ENCODE measurements at places on chromosomes 2 and 18.
A peak's percentile ranks its signal among the peaks of the same experiment; 100 is the strongest.

- H3K27ac ChIP-seq: no peak overlapping the region
- no peaks in the 10 kb centered on the region for H3K27me3 ChIP-seq
- H3K4me1 ChIP-seq: no peaks in the 10 kb centered on the region
- no peaks in the 10 kb centered on the region for H3K36me3 ChIP-seq
- H3K4me3 ChIP-seq: no peak overlapping the region
Measured at GRCh38 chr18:51852681-51853080, 487.3 kb upstream of the DCC start.

DNA sequence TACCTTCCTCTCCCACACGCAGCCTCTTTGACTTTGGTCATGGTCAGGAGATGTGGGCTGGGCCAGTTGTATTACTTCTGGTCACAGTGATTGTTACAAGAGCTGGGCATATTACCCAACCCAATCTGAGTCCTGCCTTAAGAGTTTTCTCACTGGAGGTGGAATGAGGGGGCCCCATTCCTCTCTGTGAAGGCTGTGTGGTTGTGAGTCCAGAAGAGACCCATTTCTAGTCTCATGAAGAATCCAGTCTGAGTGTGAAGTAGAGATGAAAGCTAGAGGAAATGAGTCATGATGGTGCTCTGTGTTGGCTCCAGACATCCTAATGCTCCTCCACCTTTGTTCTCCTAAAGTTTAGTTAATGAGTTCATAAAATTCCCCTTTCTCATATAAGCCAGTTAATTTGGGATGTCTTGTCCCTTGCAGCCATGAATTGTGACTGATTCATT, 50.8 kb upstream of the RASGRP3 start:
- no peak overlapping the region for H3K4me3 ChIP-seq
- peaks cover under 1% of the 10 kb centered on the region for H3K27me3 ChIP-seq
- no peak overlapping the region for H3K27ac ChIP-seq
- H3K4me1 ChIP-seq: no peaks in the 10 kb centered on the region

DNA sequence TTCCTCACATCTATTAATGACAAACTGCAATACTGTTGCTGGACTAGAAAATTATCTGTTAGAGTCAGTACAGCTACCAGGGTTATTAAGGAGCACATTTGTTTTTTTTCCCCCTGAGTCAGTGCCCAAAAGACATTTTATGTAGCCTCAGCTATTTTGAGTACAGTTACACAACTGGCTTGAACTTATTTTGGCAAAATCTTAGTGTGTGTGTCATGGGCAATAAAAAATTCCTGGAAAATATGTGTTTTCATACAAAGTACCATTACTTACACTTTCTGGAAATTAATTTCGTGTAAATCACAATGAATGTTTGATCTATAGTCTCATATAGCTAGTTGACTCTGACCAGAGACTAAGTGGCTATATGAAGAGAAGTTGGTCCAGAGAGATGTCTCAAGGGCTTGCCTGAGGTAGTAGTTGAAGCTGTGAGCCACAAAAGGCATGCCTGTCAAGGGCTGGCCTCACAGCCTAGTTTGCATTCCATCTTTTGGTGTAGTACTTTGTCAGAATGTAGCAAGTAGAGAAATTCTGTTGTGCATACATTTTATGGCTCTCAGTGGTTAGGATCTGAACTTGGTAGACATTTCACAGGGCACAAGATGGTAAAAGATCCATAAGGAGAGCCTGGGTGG, 283.4 kb downstream of the MTX2 start:
- no peak overlapping the region for H3K4me3 ChIP-seq
- no peak for DNase-seq
- no peaks in the 10 kb centered on the region for H3K36me3 ChIP-seq
- H3K4me1 ChIP-seq: peaks cover 14% of the 10 kb centered on the region
- no peak overlapping the region for H3K27ac ChIP-seq

- DNase-seq: no peak
- no peak overlapping the region for H3K27ac ChIP-seq
- H3K36me3 ChIP-seq: peaks cover 2% of the 10 kb centered on the region
- no peaks in the 10 kb centered on the region for H3K27me3 ChIP-seq
- H3K4me3 ChIP-seq: no peak overlapping the region
Measured at GRCh38 chr2:136178941-136179601, 61.1 kb upstream of the CXCR4 start.

DNA sequence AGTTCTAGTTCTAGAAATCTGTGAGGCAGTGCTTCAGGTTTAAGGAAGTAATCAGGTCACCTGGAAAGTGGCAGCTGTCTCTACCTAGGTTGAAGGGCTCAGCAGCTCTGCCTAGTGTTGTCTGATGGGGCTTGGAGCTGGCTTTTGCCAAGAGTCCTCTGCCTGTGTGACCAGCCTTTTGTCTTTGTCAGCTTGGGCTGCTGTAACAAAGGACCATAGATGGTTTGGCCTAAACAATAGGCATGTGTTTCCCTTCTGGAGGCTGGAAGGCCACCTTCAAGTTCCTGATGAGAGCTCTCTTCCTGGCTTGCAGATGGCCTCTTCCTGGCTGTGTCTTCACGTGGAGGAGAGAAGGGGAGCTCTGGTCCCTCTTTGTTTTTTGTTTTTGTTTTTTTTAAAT, 13.3 kb downstream of the UBE2F start:
- H3K27ac ChIP-seq: peak overlapping the region; percentile 77
- H3K4me3 ChIP-seq: no peak overlapping the region
- no peak for DNase-seq

GRCh38 chr2:213544940-213545339, 260.7 kb downstream of the SPAG16 start:
- no peak overlapping the region for H3K27ac ChIP-seq
- no peak for DNase-seq
- H3K4me3 ChIP-seq: no peak overlapping the region
- H3K27me3 ChIP-seq: no peaks in the 10 kb centered on the region

DNA sequence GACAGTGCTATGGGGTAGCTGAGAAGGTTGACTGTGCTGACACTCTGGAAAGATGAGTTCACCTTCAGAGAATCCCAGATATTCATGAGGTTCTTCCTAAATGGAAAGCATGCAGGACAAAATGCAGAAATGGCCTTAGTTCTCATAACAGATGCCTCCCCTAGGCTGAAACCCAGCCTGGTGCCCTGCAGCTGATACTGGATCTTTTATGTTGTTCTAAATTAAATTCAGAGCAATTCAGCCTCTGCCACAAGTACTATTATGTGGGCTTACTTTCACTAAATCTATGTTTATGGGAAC, 172.0 kb upstream of the SERPINE2 start:
- no peak overlapping the region for H3K4me3 ChIP-seq
- no peak overlapping the region for H3K27ac ChIP-seq
- H3K36me3 ChIP-seq: no peaks in the 10 kb centered on the region

DNA sequence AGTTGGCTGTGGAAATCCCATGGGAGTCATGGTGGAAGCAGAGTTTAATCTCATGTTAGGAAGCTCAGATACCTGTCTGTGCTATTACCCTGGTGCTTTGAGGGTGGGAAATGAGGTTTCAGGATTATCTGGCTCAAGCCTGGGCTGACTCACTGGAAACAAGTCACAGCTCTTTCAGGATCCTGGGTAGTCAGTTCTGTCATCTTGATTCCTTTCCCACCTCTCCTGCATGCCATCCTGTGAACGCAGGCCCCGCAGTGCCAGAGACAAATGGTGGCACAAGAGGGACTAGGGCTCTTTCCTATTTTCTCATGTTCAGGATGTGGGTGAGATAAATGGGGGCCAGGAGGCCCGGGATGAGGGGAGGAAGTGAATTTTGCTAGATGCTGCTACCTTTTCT, 3.7 kb upstream of the FAM136A start:
- DNase-seq: no peak
- no peak overlapping the region for H3K4me3 ChIP-seq
- peaks cover 10% of the 10 kb centered on the region for H3K27me3 ChIP-seq
- H3K4me1 ChIP-seq: peaks cover 10% of the 10 kb centered on the region
- no peak overlapping the region for H3K27ac ChIP-seq

GRCh38 chr2:180655393-180655792, 325.0 kb upstream of the UBE2E3 start:
- H3K4me3 ChIP-seq: no peak overlapping the region
- no peak for DNase-seq
- no peak overlapping the region for H3K27ac ChIP-seq
- H3K4me1 ChIP-seq: no peaks in the 10 kb centered on the region
- H3K36me3 ChIP-seq: no peaks in the 10 kb centered on the region
- H3K27me3 ChIP-seq: peaks cover 50% of the 10 kb centered on the region

DNA sequence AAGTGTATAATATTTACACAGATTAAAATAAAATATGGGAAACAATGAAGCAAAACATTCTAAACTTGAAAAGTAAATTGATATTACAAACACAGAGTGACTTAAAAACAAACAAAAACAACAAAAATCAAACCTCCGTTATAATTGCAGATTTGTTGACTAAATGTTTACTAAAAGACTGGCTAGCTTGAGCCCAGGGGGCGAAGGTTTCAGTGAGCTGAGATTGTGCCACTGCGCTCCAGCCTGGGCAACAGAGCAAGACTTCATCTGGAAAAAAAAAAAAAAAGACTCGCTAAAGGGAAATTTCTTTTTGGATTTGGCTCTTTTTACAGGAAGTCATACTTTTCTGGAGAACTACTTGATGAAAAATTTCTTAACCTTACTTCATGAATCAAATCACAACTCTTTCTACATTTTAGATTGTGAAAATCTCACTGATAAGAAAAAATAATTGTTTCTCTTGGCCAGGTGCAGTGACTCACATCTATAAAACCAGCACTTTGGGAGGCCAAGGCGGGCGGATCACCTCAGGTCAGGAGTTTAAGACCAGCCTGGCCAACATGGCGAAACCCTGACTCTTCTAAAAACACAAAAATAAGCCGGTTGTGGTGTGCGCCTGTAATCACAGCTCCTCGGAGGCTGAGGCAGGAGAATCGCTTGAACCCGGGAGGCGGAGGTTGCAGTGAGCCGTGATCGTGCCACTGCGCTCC, 9.7 kb downstream of the TFPI start:
- no peak overlapping the region for H3K4me3 ChIP-seq
- no peaks in the 10 kb centered on the region for H3K27me3 ChIP-seq
- no peak for DNase-seq
- no peak overlapping the region for H3K27ac ChIP-seq
- H3K36me3 ChIP-seq: peaks cover 1% of the 10 kb centered on the region

- H3K36me3 ChIP-seq: peaks cover 6% of the 10 kb centered on the region
- no peak overlapping the region for H3K27ac ChIP-seq
- no peak for DNase-seq
- H3K4me1 ChIP-seq: peaks cover 22% of the 10 kb centered on the region
- H3K27me3 ChIP-seq: no peaks in the 10 kb centered on the region
Measured at GRCh38 chr2:26251893-26252292, 7.2 kb downstream of the HADHB start.

- H3K4me3 ChIP-seq: no peak overlapping the region
- H3K27me3 ChIP-seq: no peaks in the 10 kb centered on the region
- H3K27ac ChIP-seq: no peak overlapping the region
- DNase-seq: no peak
- H3K4me1 ChIP-seq: no peaks in the 10 kb centered on the region
Measured at GRCh38 chr2:220753486-220753885, 818.6 kb downstream of the EPHA4 start.
